Iris pigment epithelial cell (primary cell): ENCODE measurements at places on chromosomes 7 and 10.

GRCh38 chr7:33251301-33251700, 121.9 kb downstream of the BBS9 start:
- no peak for DNase-seq

GRCh38 chr7:130734815-130735716, 1.1 kb upstream of the KLF14 start:
- DNase-seq: no peak

DNA sequence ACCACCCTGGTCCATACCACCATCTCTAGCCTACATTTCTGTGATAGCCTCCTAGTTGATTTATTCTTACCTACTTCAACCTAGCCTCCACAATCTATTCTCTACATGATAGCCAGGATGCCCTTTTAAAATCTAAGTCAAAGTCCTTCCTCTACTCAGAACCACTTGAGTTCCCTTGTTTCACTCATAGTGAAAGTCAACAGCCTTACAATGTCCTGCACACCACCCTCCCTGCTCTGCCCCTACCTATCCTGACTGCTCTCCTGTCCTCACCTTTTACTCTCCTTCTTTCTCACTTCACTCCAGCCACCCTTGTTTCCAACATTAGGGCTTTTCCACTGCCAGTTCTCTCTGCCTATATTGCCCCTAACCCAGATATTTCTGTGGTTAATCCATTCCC, 146.7 kb downstream of the GRM3 start:
- no peak for DNase-seq

GRCh38 chr10:119281581-119282071, 74.3 kb downstream of the GRK5 start:
- DNase-seq: peak; percentile 27

DNA sequence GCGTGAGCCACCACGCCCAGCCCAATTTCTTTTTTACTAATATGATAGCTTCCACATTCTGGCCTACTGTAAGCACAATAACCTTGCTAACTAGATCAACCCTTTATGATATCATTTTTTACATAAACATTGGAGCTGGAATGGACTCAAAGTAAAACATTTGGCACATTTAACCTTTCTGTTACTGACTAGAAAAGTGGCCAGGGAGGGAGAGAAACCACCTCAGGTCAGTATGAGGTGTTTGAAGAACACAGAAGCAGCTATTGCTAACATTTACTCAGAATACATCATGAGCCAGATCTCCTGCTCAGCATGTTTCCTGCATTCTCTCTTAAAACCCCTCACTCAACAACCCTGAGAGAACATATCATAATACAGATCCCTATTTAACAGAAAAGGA, 27.3 kb downstream of the SGMS1 start:
- peak; percentile 40 for DNase-seq

- DNase-seq: no peak
Measured at GRCh38 chr10:15859509-15859905, 800 bp downstream of the MINDY3 start.

DNA sequence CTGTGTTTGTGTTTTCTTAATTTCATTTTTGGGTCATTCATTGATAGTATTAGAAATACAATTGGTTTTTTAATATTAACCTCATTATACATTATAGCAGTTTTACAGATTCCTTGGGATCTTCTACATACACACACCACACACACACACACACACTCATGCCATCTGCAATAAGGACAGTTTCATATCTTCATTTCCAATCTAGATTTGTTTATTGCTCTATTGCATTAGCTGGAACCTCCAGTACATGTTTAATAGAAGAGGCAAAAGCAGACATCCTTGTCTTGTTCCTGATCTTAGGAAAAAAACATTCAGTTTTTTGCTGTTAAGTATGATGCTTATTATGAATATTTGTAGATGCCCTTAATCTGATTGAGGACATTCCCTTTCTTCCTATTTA, 17.8 kb upstream of the CALU start:
- DNase-seq: no peak

GRCh38 chr10:78772986-78773530, 295.7 kb upstream of the ZMIZ1 start:
- DNase-seq: no peak

GRCh38 chr10:6044060-6044459, 18.1 kb downstream of the IL2RA start:
- no peak for DNase-seq

GRCh38 chr10:71952745-71953144, 11.4 kb upstream of the CHST3 start:
- DNase-seq: no peak

- DNase-seq: no peak
Measured at GRCh38 chr7:156020566-156020965, 208.3 kb upstream of the SHH start.
